Dorsolateral prefrontal cortex (tissue), 122 donors: ENCODE measurements at places on chromosomes 12 and 14.

GRCh38 chr12:21656905-21657325 lies 727 bp downstream of the LDHB start:
- no peak for DNase-seq

GRCh38 chr12:46174061-46174662 lies 94.7 kb downstream of the SLC38A1 start:
- no peak for DNase-seq

GRCh38 chr12:130933269-130933995 lies 20.3 kb upstream of the ADGRD1 start:
- DNase-seq: no peak

DNA sequence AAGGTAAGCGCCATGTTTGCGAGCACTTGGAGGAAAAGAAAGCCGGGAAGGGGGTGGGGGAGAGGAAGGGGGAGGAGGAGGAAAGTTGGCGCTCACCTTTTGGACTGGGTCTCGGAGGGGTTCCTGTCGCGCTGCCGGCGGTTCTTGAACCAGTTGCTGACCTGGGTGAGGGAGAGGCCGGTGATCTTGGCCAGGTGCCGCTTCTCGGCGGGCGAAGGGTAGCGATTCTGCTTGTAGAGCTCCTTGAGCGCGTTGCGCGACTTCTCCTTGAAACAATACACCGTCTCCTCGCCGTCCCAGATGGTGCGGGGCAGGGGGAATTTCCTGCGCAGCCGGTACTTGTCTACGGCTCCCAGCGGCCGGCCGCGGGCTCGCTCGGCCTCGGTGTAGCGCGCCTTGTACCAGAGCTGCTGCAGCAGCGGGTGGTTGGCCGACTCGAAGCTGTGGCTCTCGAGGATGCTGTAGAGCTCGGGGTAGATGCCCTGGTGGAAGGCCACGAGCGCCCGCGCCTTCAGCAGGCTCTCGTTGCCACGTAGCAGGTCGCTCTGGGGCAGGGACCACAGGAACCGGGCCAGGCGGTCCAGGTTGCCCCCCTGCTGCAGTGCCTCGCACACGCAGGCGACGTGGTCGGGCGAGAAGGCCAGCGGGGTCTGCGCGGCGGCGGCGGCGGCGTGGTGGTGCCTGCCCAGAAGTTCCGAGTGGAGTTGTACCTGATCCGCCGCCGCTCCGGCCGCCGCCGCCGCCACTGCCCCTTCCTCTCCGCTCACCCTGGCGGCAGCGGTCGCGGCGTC lies 840 bp downstream of the SIX4 start:
- peak; percentile 23 for DNase-seq

DNA sequence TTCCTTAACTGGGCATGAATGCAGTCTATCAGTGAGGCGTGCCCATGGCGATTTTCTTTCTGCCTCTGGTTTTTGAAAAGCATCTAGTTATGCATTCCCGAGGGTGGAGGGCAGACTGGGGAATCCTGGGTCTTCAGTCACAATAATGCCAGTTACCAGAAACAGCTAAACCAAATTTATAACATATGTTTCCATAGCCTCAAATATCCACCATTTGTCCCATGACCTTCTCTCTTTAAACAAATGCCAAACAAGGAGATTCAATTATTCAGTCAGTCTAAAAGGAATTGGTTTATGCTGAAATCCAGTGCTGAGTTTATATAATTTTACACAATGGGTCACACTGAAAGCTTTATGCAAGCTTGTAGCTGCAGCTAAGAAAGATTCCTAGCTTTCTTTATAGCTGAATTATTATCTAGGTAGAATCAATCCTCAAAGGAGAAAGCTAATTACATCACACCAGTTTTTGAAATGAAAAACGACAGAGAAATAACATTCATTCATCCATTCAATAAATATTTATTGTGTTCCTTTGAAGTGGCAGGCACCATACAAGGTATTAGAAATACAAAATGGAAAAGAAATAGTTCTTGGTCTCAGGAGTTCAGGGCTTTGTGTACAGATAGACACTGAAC lies 131.3 kb upstream of the RAP1B start:
- no peak for DNase-seq

GRCh38 chr12:67649570-67650387 lies 1.2 kb downstream of the DYRK2 start:
- no peak for DNase-seq

DNA sequence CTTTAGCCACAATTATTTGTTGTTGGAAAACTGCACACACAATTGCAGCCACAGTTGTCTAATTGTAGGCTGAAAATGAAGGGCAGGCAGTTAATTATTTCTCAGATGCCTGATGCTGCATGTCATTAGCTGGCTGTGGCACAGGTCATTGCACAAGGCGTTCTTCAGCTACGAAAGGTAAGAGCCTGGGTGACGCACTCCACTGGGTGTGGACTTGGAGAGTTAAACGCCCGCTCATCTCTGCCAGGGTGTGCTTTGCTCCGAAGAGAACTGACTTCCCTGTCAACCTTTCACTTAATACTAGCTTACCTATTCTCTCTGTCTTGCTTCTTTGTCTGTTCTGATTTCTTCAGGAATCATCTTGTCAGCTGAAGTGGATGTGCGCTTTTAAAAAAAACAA lies 91.4 kb upstream of the CPM start:
- DNase-seq: no peak

- no peak for DNase-seq
Measured at GRCh38 chr12:46179693-46180452, 89.0 kb downstream of the SLC38A1 start.

DNA sequence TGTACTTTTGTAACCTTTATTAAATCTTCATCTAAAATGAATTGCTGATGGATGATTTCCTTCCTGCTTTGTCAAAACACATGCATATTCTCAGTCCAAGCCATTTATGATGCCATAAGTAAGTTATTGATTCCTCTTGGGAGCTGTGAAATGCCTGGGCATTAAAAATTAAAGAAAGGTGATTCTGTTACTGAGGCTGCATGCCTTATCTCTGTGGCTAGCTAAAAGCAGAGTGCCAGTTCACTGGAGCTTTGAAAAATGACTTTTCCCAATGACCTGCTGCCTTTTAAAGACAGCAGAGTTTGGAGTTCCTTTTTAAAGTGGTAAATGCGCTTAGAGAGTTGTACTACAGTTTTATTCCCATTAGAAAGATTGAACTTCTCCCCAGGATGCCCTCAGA lies 152.1 kb downstream of the TMTC2 start:
- DNase-seq: no peak

- DNase-seq: no peak
Measured at GRCh38 chr14:100129161-100129589, 30.3 kb downstream of the DEGS2 start.
